ENCODE measurements at places on chromosomes 7 and 10. TPM values are rescaled to one million over a fixed set of nuclear protein-coding genes. Genes with fewer than 3 reads are reported as not detected.

Gene ITIH5
- 0.21 TPM for total RNA-seq

Gene PLEKHS1
- under 0.01 TPM for total RNA-seq

Gene PSD
- 0.43 TPM for total RNA-seq

Gene CAMK1D
- 2.2 TPM for total RNA-seq

Gene FAM25A
- total RNA-seq: 10.8 TPM

Gene FRMD4A
- total RNA-seq: 2.3 TPM

Gene CLRN3
- not detected for total RNA-seq

Gene FAM241B
- total RNA-seq: 0.96 TPM

Measured in tracheal epithelial cell (primary cell).